ENCODE measurements at places on chromosomes 1 and 21. TPM values are rescaled to one million over a fixed set of nuclear protein-coding genes. Genes with fewer than 3 reads are reported as not detected.

Gene VCAM1
- 0.10 TPM for total RNA-seq

Gene SPRR5
- total RNA-seq = not detected

Gene RAP1GAP
- 23.7 TPM for total RNA-seq

Gene CDCA8
- 14.5 TPM for total RNA-seq

Gene HUNK
- 11.2 TPM for total RNA-seq

Gene ENO1
- total RNA-seq = 4,382 TPM

Gene SPATA45
- total RNA-seq = not detected

Gene EVA1B
- 49.1 TPM for total RNA-seq

Gene CYP4A11
- total RNA-seq = not detected

Gene MSH4
- total RNA-seq = not detected

Gene LCE2C
- not detected for total RNA-seq

Gene GOLT1A
- 8.5 TPM for total RNA-seq

Gene FAM131C
- total RNA-seq = 2.4 TPM

Gene CLEC20A
- total RNA-seq = not detected

Gene DPH5
- 47.2 TPM for total RNA-seq

Gene CD48
- total RNA-seq = not detected

Gene IL10
- not detected for total RNA-seq

Gene RORC
- 0.24 TPM for total RNA-seq

Gene MPL
- total RNA-seq = not detected

Gene ZFP69
- 6.9 TPM for total RNA-seq

Gene INKA2
- not detected for total RNA-seq
